SW480 (cell line): ENCODE measurements at places on chromosomes 4 and X.

GRCh38 chrX:145654486-145654885 is 163.1 kb upstream of the SLITRK2 start:
- no peak for DNase-seq

- DNase-seq = no peak
Measured at GRCh38 chr4:161457906-161458305, 705.9 kb downstream of the FSTL5 start.

- no peak for DNase-seq
Measured at GRCh38 chr4:19698961-19699360, 552.7 kb upstream of the SLIT2 start.

DNA sequence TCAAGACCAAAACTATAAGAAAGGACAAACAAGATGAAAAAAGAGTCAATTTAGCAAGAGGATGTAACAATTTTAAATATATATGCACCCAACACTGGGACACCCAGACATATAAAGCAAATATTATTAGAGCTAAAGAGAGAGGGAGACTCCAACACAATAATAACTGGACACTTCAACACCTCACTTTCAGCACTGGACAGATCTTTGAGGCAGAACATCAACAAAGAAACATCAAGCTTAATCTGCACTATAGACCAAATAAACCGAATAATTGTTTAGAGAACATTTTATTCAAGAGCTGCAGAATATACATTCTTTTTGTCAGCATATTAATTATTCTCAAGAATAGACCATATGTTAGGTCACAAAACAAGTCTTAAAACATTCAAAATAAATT is 109.7 kb upstream of the TET2 start:
- no peak for DNase-seq

- DNase-seq = no peak
Measured at GRCh38 chrX:80799584-80799983, 10.1 kb downstream of the BRWD3 start.

- DNase-seq = no peak
Measured at GRCh38 chr4:31458813-31459212, 738.6 kb downstream of the PCDH7 start.

GRCh38 chrX:140050906-140051305 is 85.6 kb upstream of the CXorf66 start:
- DNase-seq = peak; percentile 3

DNA sequence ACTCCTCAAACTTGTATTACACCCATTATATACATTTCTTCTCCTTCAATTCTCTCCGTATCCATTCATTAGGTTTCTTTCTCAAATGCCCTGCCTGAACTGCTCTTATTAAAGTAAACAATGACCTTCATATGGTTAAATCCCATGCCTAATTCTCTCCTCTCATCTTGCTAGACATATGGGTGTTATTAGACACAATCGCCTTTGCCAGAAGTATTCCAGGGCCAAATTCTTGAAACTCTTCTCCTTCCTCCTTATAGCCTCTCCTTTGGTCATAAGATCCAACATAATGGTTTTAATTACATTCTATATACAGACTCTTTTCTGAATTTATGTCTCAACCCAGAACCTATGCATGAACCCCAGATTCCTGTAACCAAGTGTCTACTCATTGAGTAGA is 4.8 kb downstream of the ANXA10 start:
- DNase-seq = no peak

DNA sequence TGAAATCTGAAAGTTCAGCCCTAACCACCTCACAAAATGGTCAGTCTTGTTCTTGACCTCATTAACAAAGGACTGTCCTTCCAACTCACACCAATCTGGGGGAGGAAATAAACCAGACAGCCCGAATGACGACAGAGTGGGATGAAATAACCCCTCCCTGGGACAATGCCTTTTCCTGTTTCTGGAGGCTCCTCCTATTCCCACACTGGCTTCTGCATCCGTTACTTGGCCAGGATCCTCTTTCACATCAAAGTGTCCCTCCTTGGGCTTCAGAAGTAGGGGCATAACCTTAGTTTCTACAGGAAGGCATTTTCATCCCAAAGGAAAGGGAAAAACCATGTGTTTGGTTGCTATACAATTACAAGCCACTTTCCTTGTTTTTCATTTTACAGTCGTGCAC is 59.8 kb upstream of the RPL34 start:
- DNase-seq = no peak

DNA sequence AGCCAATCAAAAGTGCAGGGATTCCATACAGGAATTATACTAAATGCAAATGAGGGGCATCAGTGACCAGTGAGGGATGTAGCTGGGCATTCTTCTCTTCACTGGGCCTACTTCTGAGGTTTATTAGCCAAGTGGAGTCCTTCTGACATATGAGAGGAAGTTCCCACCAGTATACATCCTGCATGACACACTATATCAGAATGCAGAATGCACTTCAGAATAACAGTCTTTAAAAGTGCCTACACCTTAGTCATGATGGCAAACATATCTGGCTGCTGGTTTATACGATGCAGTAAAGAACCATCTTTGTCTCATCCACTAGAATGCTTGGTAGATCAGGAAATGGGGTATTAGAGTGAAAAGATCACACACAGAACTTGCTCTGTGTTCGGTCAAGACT is 180.3 kb upstream of the PPARGC1A start:
- peak; percentile 40 for DNase-seq

GRCh38 chr4:141464366-141464765 is 172.0 kb upstream of the IL15 start:
- DNase-seq = no peak

- peak; percentile 1 for DNase-seq
Measured at GRCh38 chr4:156598138-156598681, 373.4 kb downstream of the PDGFC start.

DNA sequence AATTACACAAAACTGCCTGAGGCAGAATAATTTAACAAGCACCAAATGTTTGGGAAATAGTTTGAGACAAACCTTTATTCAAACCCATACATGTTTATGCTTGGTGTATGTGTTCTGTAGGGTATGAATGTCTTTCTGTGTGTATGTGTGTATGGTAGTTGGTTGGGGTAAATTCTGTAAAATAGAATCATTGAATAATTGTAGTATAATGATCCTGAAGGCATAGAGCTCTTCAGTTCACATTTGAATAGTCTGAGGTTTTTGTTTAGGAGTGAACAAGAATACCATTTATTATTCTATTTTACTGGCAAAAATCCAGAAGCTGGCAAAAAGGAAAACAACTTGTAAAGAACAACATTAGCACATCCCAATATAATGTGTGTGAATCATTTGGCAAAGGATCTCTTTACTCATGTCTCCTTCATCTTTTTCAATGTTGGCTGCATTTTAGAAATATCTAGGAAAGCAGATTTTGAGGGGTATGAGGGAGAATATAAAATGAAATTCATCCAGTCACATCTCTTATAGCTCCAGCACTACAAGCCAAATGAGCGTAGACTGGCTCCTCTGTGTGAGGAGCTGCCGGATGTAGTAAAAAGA is 360.0 kb downstream of the CHIC1 start:
- no peak for DNase-seq

DNA sequence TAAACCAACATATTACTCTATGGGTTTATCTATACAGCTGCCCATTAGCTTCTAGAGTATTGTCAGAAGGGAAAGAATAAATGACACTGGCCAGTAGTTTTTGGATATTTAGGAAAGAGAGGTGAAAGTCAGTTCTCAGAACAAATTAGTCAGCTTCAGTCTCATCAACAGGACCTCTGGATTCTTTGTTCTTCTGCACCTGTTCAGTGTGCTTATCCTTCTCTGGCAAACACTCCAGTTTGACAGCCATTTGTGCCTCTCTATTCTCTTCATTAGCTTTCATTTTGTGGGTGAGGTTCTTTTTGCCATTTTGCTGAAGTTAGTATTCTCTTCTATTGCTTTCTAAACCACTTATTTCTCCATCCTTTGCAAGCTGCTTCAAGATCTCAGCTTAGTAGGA is 107.0 kb downstream of the PCDH18 start:
- DNase-seq = no peak

- no peak for DNase-seq
Measured at GRCh38 chrX:51316271-51316670, 16.4 kb upstream of the NUDT10 start.

- DNase-seq = no peak
Measured at GRCh38 chr4:133130171-133130570, 18.9 kb upstream of the PCDH10 start.

DNA sequence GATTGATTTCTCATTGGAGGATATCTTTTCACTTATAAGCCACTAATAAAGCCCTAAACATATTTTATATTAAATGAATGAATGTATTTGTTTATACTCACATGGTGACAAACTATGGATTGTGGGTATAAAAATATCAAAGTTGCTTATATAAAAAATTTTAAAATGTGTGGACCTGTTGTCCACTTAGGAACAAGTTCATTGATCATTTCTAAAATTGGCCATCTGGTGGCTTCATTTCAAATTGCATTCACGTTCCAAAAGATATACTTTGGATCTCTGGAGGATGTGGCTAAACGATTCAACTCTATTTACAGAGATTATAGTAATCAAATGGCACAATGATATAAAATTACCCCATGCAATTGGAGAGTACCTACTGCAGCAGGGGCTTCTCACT is 32.5 kb downstream of the FSTL5 start:
- DNase-seq = no peak

GRCh38 chr4:106652095-106652494 is 283.5 kb upstream of the GIMD1 start:
- DNase-seq = no peak

- DNase-seq = no peak
Measured at GRCh38 chrX:13520351-13520750, 49.0 kb upstream of the EGFL6 start.

DNA sequence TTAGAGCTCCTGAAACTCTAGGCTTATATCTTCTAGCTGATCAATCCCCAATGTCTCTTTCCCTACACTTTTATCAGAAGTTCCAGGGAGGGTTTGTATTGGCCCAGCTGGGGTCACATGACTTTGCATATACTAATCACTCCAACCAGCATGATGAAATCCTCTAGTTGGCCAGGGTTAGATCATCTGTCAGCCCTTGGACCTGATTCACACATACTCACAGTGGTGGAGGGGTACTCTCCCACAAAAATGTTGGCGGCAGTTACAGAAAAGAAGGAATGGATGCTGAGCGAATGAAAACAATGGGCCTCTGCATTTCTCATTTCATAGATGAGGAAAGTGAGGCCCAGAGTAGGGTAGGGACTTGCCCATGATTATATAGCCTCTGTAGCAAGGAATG is 151.1 kb downstream of the PJA1 start:
- no peak for DNase-seq

GRCh38 chr4:175412161-175412560 is 399.9 kb downstream of the GPM6A start:
- DNase-seq = no peak

DNA sequence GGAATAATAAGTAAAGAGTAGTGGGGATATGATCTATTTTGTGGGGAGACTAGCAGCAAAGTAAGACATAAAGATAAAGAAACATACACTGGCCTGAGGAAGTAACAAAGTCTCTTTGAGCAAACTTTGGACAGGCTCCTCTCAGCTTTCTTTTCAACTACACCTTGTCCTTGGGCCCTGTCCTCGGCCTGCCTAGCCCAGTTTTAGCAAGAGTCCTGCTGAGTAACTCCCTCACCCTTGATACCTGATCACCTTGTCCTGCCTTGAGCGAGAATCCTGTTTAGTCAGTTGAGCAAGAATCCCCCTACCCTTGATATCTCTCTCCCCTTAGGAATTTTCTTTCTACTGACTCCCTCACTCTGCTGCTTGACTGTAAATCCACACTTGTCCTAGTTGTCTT is 11.5 kb downstream of the HNRNPH2 start:
- no peak for DNase-seq

- DNase-seq = no peak
Measured at GRCh38 chr4:42845586-42845985, 46.9 kb upstream of the GRXCR1 start.

DNA sequence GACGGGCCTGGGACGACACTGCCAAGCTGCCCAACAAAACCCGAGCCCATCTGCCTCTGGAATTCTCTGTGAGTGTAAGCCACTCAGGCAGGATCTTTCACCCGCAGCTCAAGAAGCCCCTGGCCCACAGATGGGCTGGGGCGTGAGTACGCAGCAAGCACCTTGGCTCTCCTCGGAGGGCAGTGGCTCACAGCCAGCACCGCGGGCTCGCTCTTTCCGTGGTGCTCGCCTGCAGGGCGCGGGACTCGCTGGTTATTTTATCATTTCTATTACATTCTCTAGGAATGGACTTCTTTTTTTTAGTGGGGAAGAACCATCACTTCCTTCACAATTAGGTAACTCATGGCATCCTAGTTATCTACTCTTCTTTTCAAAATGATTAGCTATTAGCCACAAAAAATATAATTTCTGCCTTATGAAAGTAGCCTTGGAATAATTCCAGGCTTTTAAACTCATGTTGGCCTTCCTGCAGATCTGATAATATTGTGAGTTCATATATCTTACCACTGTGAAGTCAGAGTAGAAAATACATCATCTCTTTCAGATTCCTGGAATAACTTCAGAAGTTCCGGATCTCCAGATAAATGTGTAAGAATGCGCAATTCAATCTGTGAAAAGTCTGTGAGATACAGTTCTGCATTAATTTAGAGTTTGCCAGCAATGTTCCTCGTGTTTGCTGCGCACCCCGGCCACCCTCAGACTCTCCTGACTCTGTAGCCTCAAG is 68.6 kb downstream of the NAT8L start:
- DNase-seq = no peak

- DNase-seq = no peak
Measured at GRCh38 chrX:54950730-54951375, 30.2 kb downstream of the TRO start.

- DNase-seq = no peak
Measured at GRCh38 chrX:151031391-151031975, 48.3 kb downstream of the HMGB3 start.

DNA sequence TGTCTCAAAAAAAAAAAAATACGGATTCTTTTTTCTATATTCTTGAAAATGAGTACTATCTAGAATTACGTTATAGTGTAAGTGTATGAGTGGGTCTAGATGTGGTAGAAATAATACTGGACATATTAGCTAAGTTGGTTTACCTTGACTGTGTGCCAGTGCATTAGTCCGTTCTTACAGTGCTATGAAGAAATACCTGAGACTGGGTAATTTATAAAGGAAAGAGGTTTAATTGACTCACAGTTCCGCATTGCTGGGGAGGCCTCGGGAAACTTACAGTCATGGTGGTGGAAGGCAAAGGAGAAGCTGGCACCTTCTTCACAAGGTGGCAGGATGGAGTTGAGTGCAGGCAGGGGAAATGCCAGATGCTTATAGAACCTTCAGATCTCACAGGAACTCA is 92.4 kb downstream of the ARHGAP10 start:
- no peak for DNase-seq

DNA sequence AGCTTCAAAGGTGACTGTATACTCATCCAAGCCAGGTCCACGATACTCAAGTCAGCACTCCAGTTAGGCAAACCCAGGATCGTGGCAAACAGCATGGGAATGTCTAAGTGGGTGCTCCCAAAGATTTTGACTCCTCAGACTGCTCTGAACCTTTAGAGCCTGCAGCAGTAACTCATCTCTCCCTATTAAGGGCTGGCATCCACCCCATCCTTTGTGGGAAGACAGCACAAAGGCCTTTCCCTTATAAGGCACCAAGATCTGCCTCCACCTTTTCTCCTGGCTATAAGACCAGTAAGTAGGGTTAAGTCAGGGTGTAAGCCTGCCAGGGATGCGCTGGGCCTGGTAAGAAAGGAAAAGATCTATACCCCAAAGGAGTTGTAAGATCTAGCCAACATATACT is 23.6 kb upstream of the SLC25A43 start:
- DNase-seq = no peak
